ENCODE measurements at places on chromosomes 4 and X. TPM values are rescaled to one million over a fixed set of nuclear protein-coding genes. Genes with fewer than 3 reads are reported as not detected.

TEX11 gene
- total RNA-seq: not detected

FGFBP1 gene
- total RNA-seq: 52.1 TPM

DNA sequence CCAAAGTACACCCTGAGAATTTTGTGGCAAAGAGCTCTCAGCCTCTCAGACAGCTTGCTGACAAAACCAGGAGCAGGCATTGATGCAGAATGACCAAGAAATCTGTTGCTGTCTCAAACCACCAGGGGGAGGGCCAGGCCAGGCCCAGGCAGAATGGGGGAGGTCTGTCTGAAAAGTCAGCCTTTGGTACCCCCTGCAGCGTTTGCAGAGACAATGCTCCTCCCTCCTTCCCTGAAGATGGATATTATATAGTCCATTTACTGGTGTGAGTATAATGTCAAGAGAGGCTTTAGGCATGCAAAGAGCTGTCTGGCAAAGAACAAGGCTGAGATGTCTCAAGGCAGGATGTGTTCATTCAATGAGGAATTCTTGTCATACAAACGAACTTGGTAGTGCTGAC lies 52.9 kb upstream of the TRPC5OS start:
- no peak overlapping the region for H3K27ac ChIP-seq
- no peak overlapping the region for H3K4me3 ChIP-seq
- H3K27me3 ChIP-seq: no peaks in the 10 kb centered on the region

MFAP3L gene
- 4.7 TPM for total RNA-seq

DNA sequence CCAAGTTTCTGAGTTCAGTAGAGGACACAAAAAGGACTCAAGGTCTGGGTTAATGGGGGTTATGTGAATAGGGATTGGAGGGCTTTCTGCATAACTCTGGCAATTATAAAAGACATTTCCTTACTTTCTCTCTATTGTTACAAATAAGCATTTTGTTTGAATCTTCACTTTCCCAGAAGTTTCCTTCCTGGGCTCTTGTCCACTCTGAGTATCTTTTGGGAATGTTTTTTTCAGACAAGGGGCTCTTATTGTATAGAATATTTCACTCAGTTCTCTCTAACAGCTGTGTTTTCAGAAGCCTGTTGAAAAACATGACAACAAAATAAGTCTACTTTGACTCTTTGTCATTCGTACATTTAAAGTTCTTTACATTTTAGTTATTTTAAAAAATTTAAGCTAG lies 57.6 kb upstream of the MAP9 start:
- H3K27me3 ChIP-seq: no peaks in the 10 kb centered on the region
- no peak for DNase-seq
- no peaks in the 10 kb centered on the region for H3K36me3 ChIP-seq

GRCh38 chr4:80685214-80685613 lies 345.3 kb upstream of the BMP3 start:
- H3K27me3 ChIP-seq: no peaks in the 10 kb centered on the region
- H3K36me3 ChIP-seq: no peaks in the 10 kb centered on the region
- no peak for DNase-seq
- H3K4me1 ChIP-seq: no peaks in the 10 kb centered on the region
- no peak overlapping the region for H3K27ac ChIP-seq

DNA sequence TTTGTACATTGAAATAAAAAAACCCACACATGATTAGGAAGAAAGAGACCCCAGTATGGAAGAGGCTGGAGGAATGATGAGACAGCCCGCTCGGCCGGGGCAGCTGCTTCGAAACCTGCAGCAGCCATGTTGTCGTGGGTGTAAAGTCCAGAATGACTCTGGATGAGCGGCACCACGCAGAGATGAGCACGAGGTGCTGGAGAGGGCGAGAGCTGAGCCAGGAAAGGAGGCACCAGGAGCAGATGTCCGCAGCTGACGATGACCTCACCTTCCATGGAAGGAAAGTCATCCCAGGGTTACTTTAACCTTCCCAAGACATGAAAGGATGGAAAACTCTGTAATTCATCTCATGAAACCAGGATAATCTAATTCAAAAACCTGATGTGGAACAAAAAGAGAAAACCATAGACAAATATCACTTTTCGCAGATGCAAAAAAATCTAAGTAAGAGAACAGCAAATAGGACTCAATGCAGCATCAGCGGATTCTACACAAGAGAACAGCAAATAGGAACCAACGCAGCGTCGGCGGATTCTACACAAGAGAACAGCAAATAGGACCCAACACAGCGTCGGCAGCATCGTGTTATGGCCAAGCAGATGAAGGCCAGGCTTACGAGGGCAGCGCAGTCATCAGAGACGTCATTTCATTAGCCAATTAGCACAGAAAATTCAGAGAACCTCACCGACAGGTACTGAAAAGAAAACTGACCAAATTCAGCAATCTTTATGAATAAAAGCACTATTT lies 25.9 kb upstream of the SPON2 start:
- H3K27me3 ChIP-seq: peaks cover 10% of the 10 kb centered on the region
- no peak for DNase-seq
- no peak overlapping the region for H3K27ac ChIP-seq

Measured in left lung (tissue), 14 donors.